ENCODE measurements at places on chromosomes 5 and 9.

DNA sequence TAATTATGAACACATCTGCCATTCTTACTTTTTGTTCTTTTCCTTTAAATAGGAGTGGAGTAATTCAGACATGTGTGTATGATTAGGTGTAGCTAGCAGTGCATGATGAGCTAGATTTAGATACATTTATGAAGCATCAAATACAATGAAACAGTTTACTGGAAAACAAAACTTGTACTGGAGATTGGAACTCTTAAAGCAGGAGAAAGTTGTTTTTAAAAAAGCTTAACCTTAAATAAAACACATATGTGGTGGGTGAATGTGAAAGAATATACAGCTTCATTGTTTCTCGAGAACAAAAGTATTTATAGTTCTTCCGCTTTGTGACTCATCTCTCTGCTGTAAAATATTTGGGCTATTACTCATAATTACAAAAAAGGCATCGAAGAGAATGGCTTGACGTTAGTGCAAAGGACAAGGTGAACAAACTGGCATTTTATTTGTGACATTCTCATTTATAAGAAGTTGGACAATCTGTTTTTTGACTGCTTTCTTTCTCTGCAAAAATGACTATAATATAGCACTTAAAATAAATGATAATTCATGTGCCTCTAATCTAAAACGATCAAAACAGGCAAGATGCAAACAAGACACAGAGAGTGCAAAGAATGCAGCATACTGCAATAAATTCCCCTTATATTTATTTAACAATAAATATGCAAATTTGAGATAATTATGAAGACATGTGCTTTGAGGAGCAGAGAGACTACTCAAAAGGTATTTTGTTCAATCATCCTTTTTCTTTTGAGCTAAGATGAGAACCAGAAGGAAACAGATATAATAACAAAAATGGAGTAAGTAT lies 478.8 kb downstream of the CETN3 start:
- no peak for DNase-seq

- no peak for DNase-seq
Observed at GRCh38 chr9:121217609-121218292, 16.1 kb upstream of the RAB14 start.

- no peak for DNase-seq
Observed at GRCh38 chr5:61828856-61829255, 477.1 kb upstream of the KIF2A start.

GRCh38 chr5:86118542-86118941 lies 499.2 kb upstream of the COX7C start:
- DNase-seq, result no peak

GRCh38 chr5:873328-873727 lies 19.3 kb downstream of the BRD9 start:
- DNase-seq, result no peak

DNA sequence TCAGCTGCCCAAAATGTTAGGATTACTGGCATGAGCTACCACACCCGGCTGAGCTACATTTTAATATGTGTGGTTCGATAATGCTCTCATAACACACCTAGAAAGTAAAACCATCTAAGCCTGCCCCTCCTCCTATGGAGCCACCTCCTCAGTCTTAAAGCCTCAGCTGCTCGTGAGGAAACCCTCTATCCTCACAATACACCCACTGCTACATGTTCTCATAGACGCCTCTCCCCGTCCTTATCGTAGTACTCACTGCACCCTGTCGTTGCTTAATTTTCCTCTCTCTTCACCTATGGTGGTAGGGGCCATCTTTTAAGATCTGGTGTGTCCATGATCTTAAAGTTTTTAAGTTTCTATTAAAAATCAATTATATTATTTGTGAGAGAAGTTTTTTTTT lies 72.9 kb downstream of the RCL1 start:
- no peak for DNase-seq

GRCh38 chr5:133261993-133262392 lies 210.2 kb downstream of the HSPA4 start:
- DNase-seq, result no peak

DNA sequence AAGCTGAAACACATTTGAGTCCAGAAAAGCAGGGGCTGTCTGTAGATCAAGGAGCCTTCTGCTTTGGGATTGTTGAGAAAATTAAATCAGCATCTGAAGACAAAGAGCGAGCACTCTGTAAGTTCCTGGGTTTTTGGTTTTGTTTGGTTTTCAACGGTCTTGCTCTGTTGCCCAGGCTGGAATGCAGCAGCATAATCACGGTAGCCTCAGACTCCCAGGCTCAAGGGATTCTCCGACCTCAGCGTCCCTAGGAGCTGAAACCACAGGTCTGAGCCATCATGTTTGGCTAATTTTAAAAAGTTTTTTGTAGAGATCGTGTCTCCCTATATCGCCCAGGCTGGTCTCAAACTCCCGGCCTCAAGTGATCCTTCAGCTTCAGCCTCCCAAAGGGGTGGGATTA lies 266.5 kb upstream of the ADAMTS16 start:
- DNase-seq, result no peak

- peak; percentile 61 for DNase-seq
Observed at GRCh38 chr5:179230061-179230461, 115.2 kb downstream of the ADAMTS2 start.

- DNase-seq, result no peak
Observed at GRCh38 chr5:143557061-143557818, 153.8 kb upstream of the NR3C1 start.

DNA sequence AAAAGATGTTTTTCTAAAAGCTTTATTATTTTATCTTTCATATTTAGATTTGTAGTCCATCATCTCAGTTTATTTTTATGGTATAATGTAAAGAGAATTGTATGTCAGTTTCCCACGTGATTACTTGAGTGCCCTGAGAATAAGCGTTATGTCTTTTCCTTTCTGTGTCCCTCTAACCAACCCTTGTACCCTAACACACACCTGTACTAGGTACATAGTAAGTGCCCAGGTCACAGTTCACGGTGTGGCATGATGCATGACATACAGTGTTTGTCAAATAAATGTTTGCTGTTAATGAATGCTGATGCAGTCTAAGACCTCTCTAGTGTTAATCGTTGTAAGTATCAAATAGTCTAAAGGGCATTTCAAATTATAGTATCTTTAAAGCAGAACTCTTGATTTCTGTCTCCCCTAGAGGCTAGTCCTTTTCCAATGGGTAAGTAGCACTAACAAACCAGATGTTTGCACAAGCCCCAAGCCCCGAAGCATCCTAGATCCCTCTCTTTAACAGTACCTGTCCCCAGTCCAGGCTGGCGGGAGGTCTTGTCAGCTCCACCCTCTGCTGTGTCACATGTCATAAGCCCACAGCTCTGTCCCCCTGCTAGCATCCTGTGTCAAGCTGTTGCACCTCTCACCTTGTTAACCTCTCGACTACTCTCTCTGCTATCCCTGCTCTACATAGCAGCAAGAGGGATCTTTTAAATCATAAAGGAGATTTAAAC lies 23.7 kb downstream of the NUP214 start:
- DNase-seq, result no peak

DNA sequence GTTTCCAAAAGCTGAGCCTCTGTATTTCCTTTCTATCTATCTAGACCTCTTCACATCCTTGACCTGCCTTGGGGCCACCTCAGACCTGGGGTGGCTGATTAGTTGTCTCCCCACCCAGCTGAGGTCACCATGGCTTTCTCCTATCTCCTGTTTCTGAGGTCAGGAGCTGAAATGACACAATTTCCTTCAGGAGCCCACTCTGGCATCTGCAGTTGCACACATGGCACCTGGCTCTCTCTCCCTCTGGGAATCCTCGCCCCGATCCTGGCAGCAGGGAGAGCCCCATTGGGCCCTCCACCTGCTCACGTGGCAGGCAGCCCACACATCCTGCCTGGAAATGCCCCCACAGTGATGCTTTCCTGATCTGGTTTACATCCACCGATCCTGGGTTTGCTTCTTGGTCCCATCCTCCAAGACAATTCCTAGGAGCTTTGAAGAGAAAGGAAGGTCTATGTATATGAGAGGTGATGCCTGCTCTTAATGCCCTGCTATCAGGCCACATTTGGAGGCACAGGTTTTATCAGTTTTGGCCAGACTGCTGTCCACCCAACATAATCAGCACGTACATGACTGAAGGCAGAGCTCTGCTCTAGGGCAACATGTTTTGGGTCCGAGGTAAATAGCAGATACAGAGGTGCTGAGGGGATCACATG lies 53.7 kb downstream of the MARCHF3 start:
- DNase-seq, result peak; percentile 72

GRCh38 chr9:134666208-134666607 lies 24.6 kb downstream of the COL5A1 start:
- DNase-seq, result peak; percentile 40

DNA sequence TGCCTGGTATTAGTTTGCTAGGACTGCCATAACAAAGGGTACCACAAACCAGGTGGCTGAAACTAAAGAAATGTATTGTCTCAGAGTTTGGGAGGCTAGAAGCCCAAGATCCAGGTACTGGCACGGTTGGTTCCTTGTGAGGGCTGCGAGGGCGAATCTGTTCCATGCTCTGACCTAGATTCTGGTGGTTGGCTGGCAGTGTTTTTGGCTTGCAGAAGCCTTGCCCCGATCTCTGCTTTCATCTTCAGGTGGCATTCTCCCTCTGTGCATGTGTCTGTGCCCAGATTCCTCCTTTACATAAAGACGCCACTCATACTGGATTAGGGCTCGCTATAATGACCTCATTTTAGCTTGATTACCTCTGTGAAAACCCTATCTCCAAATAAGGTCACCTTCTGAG lies 36.7 kb downstream of the RAI14 start:
- DNase-seq, result no peak

DNA sequence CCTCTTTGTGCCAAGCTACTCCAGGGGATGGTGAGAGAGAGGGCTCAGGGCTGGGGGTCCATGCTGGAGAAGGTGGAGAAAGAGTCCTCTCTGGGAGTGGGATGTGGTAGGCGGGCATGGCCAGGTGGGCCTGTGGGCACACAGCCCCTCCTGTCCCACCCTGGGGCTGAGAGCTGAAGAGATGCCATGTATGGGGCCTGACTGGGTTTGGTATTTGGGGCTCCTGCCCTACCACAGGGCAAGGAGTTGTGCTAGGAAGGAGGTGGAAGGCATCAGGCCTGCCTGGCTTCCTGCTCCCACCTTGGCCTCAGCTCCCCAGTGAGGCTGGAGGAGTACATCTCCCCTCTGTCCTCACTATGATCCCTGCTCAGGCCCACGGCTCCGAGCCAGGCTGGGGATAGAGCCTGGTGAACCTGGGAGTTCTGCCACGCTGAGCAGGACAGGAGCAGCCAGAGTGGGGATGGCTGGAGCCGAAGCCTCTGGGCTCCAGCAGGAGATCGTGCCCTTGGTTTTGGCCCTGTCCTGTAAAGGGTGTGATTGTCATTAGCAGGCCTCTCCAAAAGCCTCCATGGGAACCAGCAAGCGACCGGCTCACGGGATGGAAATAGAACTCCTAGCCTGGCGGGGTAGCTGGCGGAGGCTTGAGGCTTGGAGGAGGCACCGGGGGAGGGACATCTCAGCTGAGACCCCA lies 75.5 kb downstream of the CACNA1B start:
- no peak for DNase-seq

DNA sequence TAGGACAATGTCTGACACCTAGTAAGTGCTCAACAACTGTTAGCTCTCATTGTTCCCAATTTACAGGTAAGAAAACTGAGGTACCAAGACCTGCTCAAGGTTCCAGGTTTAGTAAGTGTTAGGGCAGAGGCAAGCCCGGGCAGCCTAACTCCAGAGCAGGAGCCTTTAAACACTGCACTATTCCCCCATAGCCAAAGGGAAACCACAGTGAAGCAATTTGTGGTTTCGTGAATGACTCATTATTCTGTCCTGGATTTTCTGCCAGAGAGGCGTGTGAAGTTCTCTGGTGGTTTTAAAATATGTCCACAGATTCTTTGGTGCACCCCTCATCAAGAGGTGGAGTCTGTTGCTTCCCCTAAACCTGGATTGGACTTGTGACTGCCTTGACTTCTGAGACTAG lies 1.0 kb upstream of the MCC start:
- DNase-seq, result no peak

Measured in spleen (tissue), 13 donors.